ENCODE measurements at places on chromosomes 2 and 18.

DNA sequence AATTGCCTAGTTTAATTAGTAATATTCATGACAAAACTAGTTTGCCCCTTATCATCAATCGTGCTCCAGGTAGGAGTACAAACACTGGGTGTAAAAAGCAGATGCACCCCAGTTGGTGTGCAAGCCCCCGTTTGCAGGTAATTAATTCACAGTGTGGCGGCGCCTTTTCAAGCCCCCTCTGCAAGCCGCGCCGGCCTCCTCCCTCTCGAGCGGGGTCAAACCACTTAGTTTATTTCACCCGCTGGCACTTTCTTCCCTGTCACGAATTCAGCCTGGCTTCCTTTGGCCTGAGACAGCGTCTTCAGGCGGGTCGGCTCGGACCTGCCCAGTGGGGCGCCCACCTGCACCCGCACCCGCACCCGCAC lies 64.7 kb upstream of the MAPRE2 start:
- DNase-seq: no peak

DNA sequence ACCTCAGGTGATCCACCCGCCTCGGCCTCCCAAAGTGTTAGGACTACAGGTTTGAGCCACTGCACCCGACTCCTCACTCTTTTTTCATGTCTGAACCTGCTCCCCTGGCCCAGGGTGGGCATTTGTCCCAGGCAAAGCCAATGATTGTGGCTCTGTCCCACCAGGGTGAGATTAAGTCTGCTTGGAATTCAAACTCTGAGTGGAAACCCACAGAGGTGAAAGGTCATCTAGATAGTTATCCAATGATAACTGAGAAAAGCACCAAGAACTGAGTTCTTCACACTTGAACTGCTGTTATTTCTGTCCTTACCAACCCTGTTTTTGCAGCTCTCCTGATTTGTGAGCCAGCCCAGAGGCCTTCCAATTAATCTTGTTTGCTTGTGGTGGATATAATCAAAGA lies 62.4 kb upstream of the ACVR1 start:
- no peak for DNase-seq

GRCh38 chr18:45653090-45653489 lies 37.8 kb downstream of the SLC14A2 start:
- no peak for DNase-seq

- DNase-seq: no peak
Observed at GRCh38 chr18:52394602-52395001, 54.6 kb downstream of the DCC start.

DNA sequence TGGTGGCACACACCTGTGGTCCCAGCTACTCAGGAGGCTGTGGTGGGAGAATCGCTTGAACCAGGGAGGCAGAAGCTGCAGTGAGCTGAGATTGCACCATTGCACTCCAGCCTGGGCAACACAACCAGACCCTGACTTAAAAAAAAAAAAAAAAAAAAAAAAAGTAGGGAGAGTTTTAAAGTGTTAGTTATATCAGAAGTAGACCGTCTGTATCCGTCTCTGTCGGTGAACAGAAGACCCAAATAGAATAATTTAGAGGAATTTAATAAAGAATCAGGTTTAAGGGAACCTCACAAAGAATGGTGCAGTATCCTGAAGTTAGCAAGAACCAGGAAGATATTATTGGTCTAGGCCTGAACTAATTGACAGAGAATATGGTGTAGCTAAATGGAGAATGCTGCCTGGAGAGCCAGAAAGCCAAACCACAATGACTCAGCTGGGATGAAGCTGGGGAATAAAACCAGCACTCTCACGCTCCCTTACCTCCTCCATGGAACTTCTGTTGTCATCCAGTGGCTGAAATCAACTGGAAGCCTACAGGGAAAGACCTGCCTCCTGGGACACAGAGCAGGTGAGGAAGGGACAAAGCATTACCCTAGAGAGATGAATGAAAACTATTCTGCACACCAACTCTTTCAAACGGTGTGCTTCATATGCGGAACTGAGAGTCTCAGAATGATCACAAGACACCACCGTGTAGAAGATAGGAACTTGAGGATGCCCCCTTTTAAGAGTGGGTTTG lies 39.1 kb upstream of the PLEKHM3 start:
- no peak for DNase-seq

GRCh38 chr18:48875942-48876511 lies 74.7 kb downstream of the SMAD7 start:
- DNase-seq: no peak

- no peak for DNase-seq
Observed at GRCh38 chr2:17164550-17164949, 353.7 kb downstream of the RAD51AP2 start.

- DNase-seq: no peak
Observed at GRCh38 chr2:39618236-39618635, 47.5 kb upstream of the TMEM178A start.

GRCh38 chr2:170354855-170355780 lies 177.2 kb downstream of the MYO3B start:
- DNase-seq: no peak

DNA sequence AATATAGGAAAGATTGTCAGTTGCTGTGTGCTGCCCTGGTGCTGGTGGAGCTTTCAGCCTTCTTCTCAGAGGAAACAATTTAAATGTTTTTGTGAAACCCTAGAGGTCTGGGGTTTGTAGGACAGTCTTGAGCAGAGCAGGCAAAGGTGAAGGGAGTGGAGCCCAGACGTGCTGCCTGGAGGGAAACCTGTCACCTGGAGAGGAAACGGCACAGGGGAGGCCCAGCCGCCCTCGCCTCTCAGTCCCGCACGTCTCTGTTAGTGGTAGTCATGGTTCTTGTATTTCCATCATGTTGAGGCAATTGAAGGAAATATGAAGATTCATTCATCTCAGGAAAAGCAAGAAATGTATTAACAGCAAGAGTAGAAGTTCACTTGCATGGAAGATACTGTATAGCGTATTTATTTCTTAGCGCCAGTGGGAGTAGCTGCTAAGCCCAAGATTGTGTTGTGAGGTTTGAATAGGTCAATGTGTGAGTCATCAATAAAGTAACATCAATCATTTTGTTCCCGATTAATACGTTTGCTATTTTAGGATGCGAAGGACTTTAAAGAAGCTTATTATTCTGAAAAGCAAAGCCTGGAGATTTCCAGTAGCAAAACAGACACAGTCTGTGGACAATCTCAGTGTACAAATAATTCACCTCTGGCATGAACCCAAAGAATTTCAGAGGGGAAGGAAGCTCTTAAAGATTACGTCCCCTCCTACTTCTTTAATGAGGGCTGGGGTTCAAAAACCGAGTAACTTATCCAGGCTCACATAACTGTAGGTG lies 70.4 kb downstream of the LRRFIP1 start:
- no peak for DNase-seq

DNA sequence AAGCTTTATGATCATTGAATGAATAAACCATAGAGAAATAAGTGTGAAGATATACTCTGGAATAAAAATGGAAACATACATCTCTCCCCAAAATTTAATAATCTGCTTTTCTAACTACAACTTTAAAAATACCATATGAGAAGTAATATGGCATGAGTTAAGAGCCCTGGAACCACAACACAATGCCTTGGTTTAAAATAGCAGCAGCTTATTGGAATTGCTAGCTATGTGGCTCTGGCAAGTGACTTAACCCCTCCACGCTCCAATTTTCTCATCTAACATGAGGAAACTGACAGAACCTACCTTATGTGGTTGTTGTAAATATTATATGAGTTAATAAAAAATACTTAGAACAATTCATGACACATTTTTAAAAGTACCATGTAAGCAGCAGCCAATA lies 76.4 kb downstream of the VPS54 start:
- DNase-seq: no peak

GRCh38 chr2:2698182-2699120 lies 367.4 kb upstream of the MYT1L start:
- no peak for DNase-seq

- DNase-seq: no peak
Observed at GRCh38 chr2:211423018-211423417, 866.6 kb downstream of the CPS1 start.

DNA sequence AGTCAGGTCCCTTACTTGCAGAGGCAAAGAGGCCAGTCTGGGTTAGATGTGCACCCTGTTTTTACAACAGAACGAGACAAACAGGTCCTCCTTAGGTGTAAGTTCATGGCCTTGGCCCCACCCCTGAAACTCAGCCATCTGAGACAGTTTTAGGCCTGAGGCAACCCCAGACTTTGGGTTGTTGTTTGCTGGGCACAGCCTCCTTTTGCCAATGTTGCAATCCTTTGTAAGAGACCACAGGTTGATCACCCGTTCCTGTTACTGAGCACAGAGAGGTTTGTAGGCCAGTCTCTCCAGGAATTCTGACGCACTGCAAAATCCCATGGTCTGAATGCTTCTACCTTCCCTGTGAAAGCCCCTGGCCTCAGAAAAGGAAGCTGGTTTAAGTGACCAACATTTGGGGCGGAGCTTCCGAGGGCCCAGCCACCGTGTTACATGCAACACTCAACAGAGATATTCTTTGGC lies 15.5 kb upstream of the IL1RN start:
- DNase-seq: no peak

DNA sequence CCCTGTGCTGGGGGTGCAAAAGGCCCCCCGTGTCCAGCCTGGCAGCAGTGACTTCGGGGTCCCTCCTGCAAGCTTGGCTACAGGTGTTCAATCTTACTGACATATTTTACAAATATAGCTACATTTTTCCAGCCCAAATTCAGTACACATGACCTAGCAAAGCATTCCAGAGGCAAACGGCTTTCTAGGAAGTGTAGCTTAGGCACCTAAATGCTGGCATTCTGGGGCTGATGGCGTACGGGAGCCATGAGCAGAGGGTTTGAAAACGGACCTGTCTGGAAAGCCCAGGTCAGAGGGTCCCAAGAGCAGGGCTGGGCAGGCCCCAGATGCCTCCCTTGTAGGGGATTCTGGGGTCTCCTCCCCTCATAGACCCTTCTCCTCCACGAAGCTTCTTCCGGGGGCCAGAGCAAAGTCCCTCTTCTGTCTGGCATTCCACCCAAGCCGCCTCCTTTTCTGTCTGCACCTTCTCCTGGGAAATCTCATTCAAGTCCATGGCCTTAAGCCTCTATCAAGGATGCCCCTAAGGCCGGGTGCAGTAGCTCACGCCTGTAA lies 63.3 kb upstream of the ASAP2 start:
- DNase-seq: no peak

DNA sequence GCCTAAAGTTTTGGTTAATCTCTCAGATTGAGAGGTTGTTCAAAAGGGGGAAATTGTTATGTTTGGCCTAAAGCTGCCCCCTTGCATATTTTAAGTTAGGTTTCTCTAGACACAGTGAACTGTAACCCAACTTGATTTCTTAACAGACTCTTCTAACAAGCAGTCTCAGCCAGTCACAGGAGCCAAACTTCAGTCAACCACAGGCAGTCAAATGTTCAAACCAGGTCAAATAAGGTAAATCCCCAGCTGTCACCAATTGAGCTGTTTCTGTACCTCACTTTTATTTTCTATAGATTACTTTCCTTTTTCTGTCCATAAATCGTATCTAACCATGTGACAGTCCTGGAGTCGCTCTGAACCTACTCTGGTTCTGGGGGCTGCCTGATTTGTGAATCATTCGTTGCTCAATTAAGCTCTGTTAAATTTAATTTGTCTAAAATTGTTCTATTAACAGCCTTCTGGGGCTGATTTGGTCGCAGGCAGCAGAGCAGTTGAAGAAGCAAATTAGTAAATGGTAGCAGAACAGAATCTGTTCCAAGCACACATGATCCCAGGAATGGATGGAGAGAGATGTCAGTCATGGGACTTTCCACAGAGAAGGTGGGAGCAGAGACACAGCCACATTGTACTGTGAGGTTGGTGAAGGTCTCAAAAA lies 16.4 kb upstream of the NFU1 start:
- DNase-seq: no peak

GRCh38 chr2:30421604-30422443 lies 25.2 kb upstream of the LCLAT1 start:
- DNase-seq: no peak
